ENCODE measurements at places on chromosomes 11 and 22.

DNA sequence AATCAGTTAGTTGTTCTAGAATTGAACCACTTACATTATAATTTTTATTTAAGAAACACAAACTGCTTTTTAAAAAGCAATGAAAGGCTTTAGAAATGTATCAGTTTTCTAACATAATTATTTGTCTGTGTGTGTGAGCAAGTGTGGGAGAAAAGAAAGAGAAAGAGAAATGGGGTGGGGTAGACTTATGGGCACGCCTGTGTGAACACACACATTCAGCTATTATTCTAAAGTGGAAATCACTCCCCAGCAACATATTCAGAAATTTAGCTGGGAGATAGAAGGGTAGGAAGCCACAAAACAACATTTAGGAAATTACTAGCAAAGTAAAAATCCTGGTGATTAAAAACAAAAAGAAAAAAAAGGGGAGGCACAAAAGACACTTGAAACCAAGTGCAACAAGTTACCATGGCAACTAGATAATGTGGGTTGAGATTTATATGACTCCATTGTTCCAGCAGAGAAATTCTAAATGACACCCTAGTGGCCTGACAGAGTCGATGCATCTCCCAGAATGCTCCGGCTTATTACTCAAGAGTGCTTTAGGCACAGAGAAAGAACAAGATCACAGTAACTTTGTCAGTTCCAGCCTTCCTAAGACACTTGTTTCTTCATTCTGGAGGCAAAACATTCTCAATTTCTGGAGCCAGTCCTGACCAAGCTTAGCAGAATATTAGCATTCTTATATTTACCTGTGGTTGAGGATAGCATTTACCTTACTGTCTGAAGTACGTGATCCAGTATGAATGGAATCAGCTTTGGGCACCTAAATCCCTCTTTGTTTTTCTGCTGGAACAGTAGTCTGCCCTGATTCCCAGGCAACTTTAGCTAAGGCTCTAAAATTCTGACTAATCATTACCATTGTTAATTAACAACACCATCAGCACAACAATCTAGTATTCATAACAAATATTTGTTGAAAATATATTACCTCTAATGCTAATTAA lies 444.4 kb downstream of the DLG2 start:
- DNase-seq, result peak; percentile 20

DNA sequence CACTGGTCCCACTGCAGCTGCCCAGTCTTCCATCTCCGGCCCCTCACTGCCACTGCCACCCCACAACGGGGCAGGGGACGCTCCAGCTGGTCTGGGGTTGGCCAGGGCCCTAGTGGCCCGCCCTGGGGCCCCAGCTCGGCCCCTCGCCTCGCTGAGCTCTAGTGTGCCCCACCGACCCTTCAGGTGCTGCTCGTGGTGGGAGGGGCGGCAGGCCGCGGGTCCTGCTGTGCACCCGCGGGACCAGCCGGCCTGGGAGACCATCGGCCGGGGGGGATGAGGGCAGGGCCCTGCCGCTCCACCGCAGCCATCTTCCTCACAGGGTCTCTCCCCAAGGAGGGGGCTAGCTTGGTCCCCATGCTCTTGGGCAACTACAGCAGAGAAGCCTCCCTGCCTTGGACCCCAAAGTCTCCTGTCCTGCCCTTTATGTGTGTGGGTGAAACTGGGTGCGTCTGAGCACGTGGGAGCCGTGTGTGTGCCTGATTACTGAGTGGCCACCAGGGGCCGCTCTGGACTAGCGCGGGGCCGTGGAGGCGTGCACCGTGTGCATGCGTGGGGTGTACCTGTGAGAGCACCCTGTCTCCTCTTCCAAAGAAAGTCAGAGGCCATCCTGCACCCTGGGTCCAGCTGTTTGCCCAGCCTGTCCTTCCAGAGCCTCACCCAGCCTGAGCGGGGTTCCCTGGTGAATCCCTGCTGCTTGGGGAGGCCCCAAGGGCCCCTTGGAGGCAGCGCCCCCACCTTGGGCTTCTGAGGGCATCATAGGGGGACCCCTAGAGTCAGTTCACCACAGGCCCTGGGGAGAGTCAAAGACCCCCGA lies 6.0 kb upstream of the ACR start:
- peak; percentile 12 for DNase-seq

GRCh38 chr11:79028225-79028624 lies 412.6 kb downstream of the TENM4 start:
- DNase-seq, result no peak

GRCh38 chr11:73640592-73640991 lies 5.8 kb upstream of the PLEKHB1 start:
- no peak for DNase-seq

DNA sequence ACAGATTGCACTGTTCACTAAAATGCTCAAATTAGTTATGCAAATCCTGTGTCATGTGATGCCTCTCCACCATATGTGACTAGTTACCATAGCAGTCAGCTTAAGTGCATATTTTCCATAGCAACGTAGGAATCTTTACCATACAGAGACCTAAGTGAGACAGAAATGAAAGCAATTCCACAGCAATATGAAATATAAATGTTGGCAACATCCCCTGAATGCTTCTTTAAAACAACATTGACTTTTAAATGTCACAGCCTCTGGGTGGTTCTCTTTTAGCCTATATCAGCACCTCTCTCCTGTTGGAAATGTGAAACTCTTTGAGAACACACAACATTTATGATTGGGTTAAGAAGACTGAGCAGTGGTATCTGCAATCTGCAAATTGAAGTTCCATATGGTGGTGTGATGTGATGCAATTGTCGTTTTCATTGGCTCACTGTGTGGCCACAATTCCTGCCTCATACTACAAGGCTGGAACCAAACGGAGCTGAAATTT lies 814.6 kb downstream of the DLG2 start:
- no peak for DNase-seq

GRCh38 chr11:1776331-1776851 lies 12.7 kb upstream of the CTSD start:
- no peak for DNase-seq

GRCh38 chr11:17972987-17973386 lies 39.9 kb downstream of the SERGEF start:
- no peak for DNase-seq

DNA sequence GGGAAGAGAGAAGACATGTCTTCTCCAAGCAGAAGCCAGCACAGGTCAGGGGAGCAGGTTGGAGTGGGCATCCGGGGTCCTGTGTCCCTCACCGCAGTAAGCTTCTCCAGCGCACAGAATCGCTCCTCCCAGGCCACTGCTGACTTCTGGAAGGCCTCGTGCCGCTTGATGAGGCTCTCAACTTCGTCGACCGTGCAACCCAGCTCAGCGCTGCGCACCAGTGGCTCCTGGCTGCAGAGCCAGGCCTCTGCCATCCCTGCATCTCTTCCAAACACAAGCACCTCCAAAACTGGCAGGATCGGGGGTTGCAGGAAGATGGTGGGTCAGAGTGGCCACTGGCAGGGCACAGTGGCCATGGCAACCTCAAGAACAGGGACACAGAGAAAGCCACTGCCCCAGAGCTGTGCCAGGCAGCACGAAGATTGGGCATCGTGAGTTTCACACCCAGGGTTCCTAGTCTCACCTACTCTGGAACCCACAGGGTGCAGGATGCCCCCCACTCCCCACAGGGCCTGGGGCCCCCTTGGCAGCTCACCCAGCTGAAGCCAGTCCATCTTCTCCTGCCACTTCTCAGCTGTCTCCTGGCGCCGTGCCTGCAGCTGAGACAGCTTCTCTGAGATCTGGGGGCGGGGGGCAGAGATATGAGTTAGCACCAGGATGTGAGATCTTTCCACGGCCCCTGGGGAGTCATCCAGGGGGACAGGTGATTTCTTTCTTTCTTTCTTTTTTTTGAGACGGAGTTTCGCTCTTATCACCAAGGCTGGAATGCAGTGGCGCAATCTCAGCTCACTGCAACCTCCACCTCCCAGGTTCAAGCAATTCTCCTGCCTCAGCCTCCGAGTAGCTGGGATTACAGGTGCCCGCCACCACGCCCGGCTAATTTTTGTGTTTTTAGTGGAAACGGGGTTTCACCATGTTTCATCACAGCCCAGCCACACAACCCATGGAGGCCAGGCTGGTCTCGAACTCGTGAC lies 11.2 kb upstream of the RBM4B start:
- DNase-seq, result no peak

DNA sequence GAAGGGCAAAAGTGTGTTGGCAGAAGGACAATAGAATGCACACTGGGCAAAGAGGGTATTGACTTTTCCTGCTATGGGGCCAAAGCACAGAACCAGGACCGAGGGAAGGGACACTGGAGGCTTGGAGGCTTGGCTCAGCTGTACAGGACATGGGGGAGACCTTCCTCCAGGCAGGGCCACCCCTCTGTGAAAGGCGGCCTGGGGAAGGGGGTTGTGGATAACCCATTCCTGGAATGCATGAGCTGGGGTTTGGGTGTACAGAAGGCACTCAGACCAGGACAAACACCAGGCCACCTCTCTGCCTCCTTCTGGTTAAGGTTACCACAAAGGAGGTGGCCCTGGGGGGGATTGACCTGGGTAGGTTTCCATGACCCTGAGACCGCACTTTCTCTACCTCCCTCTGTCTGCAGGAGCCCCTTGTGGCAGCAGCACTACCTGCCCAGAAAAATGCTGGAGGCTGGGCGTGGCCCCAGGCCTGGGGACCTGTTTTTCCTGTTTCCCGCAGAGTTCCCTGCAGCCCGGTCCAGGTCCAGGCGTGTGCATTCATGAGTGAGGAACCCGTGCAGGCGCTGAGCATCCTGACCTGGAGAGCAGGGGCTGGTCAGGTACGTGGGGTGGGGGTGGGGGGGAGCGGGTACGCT lies 9.6 kb downstream of the P2RY2 start:
- DNase-seq, result peak; percentile 11

- DNase-seq, result no peak
These were observed 157.3 kb downstream of the AASDHPPT start for GRCh38 chr11:106234794-106235193.

DNA sequence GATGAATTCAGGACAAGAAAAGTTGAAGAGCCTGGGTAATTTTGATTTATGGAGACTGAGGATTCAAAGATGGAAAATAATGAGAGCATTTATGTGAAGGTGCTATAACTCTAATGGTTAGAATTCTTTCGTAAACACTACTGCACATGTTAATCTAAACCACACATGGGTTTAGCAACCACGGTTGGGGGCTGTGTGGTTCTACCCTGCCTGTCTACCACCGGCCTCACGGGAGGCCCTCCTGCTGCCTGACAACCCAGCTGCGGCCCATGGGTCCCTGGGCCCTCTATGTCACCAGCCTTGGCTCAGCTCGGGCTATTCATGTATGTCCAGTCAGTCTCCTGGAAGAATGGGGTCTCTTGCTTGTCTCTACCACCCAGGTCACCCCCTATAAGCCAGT lies 68.5 kb upstream of the ARFGAP3 start:
- no peak for DNase-seq

DNA sequence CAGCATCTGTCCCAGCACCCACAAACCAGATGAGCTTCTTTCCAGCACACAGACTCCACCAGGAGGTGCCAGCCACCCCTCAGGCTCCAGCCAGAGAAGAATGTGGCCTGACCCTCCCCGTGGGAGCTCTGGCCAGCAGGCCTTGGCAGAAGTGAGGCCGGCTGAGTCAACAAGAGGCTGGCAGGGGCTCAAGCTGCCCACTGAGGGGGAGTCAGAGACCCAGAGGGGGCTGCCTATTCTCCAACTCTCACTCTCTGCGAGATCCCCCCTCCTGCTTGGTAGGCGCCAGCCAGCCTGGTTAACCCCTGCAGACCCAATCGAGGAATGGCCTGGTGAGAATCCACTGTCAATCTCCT lies 10.6 kb upstream of the CDC42EP1 start:
- DNase-seq, result no peak

DNA sequence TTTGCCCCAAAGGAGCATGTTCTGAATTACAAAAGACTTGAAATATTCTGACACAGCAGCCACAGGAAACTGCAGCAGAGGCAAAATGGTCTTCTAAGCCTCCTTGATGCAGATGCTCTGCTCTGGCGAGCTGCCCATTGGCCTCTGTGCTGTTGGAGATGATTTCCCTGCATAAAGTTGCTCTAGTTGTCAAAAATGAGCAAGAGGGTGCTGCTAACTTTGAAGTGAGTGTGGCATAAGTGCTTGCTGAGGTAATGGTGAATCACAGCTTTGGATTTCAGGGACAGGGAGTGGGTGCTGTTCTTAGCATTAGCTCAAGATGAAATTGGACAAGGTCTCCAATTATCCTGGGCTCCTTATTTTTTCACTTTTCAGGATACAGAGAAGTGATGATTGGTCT lies 435.4 kb downstream of the TMEM135 start:
- no peak for DNase-seq

DNA sequence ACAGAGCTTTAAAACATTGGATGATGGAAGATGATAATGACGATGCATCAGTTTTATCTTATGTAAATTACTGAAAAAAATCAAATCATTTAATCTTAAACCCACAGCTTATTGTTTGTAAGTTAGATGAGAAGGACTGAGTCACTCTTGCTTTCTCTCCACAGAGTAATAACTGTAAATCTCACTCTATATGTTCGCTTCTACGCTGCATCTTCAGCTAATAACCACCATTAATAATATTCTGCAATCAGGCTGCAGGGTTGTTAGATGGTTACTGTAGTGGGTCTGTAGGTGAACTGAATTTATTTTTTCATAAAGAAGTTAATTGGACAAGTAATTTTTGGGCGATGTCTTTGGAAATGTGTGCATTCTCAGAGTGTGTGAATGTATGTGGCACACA lies 260.0 kb downstream of the FAT3 start:
- DNase-seq, result no peak

- DNase-seq, result peak; percentile 10
These were observed 106.8 kb upstream of the CLMP start for GRCh38 chr11:123301696-123302400.

DNA sequence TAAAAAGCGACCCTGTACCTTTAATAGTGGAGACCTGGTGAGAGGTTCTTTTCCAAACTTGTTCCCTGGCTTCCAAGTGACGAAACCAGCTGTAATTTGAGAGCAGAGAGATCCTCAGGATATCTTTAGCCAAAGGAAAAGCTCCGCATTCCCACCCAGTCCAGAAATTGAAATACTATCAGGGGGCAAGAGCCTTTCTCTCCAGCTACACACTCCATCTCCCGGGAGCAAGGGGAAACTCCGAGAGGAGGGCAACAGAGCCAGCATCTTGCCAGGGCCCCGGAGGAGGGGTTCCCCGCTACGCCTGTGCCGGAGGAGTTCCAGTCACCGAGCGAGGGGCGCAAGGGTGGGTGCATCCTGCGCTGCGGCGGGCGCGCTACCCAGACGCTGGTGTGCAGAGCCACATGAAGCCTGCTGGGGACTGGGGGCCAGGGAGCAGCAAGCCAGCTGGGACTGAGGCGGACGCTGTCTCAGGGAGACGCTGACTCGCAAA lies at the start of gene FIBIN:
FIBIN (plus strand) TSS at position 148 of the 493 bp plus-strand sequence. CDS start 415 bp downstream, outside the sequence.
- no peak for DNase-seq

DNA sequence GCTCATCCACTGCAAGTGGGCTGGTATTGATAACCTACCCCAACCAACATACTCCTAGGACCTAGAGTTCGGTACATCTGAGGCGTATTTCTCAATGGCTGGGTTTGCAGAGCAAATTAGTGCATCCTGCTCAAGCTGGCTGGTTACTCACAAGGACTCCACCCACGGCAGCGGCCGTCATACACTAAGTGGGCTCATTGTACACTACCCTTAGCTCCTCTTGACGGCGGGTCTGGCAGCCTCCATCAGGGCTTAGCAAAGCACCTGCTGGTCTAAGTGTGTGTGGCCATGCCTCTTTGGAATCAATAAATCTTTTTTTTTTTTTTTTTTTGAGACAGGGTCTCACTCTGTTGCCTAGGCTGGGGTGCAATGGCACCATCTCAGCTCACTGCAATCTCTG lies 20.2 kb upstream of the KCNJ11 start:
- peak; percentile 14 for DNase-seq

All from NCI-H345 (cell line).